ENCODE measurements at places on chromosomes 2 and 18. TPM values are rescaled to one million over a fixed set of nuclear protein-coding genes. Genes with fewer than 3 reads are reported as not detected.

Gene NRP2
- 2.3 TPM for total RNA-seq

Gene FAM110C
- 5.1 TPM for total RNA-seq

Gene EIF2AK3
- total RNA-seq: 29.2 TPM

Gene DPP10
- total RNA-seq: not detected

Gene CTAGE1
- total RNA-seq: not detected

Gene SGPP2
- 2.7 TPM for total RNA-seq

Gene METTL5
- 63.6 TPM for total RNA-seq

Gene GREB1
- 0.33 TPM for total RNA-seq

Gene REG3A
- not detected for total RNA-seq

Gene NPHP1
- 0.45 TPM for total RNA-seq

Gene EVX2
- total RNA-seq: not detected

Gene WDR75
- total RNA-seq: 31.4 TPM

Gene CXCR1
- total RNA-seq: 2.7 TPM

Gene CD8B2
- not detected for total RNA-seq

Gene FIGN
- total RNA-seq: not detected

Gene RTP5
- 0.13 TPM for total RNA-seq

Gene PRADC1
- 10.7 TPM for total RNA-seq

Gene SOWAHC
- 1.1 TPM for total RNA-seq

Gene C2orf81
- 1.2 TPM for total RNA-seq

Gene STRN
- total RNA-seq: 33.7 TPM

DNA sequence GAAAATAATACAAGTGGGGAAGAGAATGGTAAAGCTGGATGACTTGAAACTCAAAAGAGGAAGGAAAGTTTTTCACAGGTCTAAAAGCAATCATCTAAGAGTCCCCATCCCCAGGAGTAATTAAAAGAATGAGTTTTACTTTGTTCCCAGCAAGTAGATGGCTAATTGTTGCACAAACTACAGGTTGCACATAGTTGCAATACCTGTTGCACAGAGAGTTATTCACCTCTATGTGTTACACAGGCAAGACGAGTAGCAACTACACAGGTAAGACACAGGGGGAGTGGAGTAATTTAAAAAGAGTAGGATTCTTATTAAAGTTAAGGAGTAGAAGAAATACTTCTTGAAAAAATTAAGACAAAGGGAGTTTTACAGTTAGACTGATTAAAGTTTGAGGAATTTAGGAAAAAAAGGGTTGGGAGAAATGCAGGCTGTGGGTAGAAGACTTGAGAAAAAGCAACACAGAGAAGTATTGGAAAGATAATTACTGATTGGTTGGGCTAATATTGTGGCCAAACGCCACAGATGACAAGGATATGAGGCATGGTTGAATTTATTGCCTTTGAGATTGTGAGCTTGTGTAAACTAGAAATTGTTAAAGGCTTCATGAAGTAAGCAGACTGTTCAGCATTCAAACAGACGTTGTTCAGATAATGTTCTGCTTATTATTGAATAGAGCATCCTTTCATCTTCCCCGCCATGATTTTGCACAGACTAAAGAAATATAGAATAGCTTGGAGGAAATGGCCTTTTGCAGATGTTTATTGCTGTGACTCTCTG is 699.3 kb downstream of the NR4A2 start:
- DNase-seq: no peak

- DNase-seq: no peak
Observed at GRCh38 chr18:79695856-79696850, 16.6 kb downstream of the CTDP1 start.

DNA sequence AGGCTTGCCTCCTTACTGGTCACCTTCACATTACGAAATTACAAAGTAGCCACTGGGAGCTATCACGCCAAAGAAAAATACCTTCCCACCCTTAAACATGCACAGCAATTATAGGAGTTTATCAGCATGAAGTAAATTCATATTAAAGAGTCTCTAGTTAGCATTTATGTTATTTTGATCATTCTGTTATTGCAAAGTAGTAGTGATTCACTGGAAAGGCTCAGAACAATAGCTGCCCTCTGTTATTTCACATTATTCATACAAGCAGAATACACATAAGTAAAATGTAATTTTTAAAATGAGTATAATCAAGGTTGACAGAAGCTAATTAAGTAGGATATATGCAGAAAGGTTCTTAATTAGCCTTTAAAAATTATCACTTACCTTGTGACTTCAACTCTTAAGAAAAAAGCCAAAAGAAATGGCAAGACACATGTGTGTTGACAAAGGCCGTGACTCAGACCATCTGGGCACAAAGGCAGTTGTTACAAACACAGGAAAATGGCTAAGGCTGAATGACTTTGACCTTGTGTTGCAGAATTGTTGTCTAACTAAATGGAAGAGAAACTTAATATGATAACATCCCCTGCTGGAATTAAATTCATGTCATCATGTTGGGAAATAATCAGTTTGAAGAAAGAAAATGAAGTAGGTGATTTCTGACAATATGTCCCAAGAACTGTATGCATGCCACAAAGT is 108.3 kb downstream of the ARL6IP6 start:
- no peak for DNase-seq

- no peak for DNase-seq
Observed at GRCh38 chr2:235495373-235496238, 1.8 kb downstream of the AGAP1 start.

GRCh38 chr18:54752185-54752584 is 76.1 kb upstream of the RAB27B start:
- no peak for DNase-seq

DNA sequence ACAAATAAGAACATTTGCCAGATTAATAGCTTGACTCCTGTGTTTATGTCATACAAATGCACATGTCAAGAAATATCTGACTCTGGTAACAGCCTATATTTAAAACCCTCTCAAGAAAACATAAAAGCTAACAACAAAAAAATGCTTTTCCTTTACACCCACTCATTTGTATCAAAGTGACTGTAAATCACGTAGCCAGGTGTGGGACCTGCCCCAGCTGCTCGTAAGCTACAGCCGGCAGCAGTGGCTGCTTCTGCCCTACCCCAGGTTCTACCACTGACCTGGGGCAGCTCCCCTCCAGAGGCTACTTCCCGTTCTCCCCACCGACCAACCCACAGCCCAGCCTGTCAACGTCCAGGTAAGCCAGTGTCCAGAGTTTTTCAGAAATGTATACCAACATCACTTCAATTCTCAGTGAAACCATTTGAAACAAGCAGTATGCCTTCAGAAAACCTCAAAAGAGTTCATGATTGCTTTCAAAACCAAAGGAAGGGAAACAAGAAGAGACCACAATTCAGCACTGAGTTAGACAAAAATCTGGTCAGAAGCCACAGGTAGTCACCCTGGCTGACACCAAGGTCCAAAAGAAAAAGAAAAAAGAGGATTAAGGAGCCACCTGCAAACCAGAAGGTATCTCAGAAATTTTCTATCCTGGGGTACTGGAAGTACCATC is 40.4 kb downstream of the KIDINS220 start:
- peak; percentile 18 for DNase-seq

DNA sequence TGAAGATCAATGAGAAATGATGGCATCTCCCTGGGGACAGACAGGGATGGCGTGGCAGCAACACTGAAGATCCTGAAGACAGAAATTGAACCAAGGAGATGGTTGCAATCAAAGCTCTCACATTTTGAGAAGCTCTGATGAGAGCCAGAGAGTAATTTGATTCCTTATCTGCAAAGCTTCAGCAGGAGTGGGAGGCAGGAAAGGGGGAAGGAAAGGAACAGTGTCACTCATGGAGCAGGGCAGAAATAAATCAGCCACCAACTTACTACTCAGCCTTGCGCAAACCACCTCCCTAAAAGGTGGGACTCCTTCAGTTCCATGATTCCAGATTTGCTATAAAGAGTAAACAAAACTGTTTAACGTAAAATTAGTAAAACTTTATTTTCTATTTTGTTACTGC is 119.2 kb downstream of the CACNB4 start:
- DNase-seq: no peak

- no peak for DNase-seq
Observed at GRCh38 chr18:36628435-36629137, 200.2 kb downstream of the TPGS2 start.

GRCh38 chr2:37753758-37754157 is 82.3 kb upstream of the CDC42EP3 start:
- no peak for DNase-seq

- DNase-seq: no peak
Observed at GRCh38 chr2:117745537-117745936, 69.0 kb upstream of the DDX18 start.

- DNase-seq: no peak
Observed at GRCh38 chr2:236972491-236973342, 113.0 kb upstream of the COPS8 start.

GRCh38 chr2:28390746-28391563 is 1.7 kb upstream of the FOSL2 start:
- no peak for DNase-seq

DNA sequence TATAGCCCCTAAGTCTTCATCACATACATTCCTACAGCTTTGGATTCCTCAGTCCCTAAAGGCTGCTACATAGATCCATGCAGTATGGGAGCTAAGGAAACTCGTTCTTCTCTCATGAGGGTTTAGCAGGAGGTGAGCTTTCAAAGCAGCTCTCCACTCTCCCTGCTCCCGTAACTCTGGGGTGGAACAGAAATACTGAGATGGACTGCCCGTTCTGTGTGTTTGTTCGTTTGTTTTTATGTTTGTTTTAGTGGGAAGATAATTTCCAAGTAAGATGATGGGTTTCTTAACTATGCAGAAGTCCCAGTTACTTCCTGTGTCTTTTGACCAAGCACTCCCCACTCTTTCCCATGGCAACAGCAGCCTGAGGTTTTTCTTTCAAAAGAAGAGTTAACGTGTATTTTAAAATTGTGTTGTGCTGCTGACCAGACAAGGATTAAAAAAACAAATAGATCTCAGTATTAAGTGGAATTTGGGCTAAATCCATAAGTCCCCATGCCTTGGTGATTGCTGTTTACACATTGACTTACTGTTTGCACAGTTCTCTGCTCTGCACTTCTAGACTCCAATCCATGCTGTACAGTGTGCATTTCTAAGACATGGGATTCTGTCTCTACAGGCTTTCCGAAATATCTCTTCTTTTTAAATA is 156.4 kb upstream of the SH3BP4 start:
- no peak for DNase-seq

DNA sequence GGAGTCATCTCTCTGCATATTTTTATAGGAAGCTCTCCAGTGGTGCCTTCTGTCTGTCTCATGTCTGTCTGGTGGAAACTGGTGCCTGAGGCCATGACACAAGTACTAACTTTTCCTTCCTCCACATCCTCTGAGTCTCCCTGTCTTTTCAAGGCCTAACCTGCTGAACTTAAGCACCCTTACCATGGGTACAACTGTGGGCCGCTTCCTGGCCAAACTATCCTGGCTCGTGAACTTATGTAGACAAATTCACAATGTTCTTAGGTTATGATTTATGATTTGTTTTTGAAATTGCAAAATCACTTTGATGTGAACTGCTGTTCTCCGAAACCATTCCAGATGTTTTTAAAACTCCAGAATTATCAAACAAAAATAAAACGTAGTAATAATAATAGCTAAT is 804.5 kb upstream of the POU3F3 start:
- DNase-seq: no peak

GRCh38 chr18:64244571-64244970 is 95.7 kb upstream of the LINC00305 start:
- DNase-seq: no peak

- no peak for DNase-seq
Observed at GRCh38 chr2:85154048-85154753, 21.0 kb downstream of the TCF7L1 start.

DNA sequence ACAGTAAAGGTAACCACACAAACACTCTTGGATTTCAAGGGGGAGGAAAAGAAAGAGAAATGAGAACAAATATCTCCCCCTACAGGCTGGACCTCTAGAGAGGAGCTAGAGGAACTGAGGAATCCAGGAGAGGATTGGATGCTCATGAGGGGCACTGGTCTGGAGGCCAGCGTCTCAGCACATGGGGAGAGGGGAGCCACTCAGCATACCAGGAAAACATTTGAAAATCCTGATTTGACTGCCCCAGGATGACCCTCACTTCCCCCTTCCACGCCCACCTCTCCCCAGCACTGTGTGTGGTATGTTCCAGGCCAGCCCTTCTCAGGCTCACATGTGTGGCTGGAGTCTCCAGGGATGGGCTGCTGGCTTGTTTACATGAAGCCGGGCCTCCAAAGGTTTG is 396.8 kb upstream of the ID2 start:
- DNase-seq: no peak

- no peak for DNase-seq
Observed at GRCh38 chr2:215442401-215442787, 6.5 kb upstream of the FN1 start.

GRCh38 chr2:51516667-51517066 is 484.7 kb upstream of the NRXN1 start:
- DNase-seq: no peak

DNA sequence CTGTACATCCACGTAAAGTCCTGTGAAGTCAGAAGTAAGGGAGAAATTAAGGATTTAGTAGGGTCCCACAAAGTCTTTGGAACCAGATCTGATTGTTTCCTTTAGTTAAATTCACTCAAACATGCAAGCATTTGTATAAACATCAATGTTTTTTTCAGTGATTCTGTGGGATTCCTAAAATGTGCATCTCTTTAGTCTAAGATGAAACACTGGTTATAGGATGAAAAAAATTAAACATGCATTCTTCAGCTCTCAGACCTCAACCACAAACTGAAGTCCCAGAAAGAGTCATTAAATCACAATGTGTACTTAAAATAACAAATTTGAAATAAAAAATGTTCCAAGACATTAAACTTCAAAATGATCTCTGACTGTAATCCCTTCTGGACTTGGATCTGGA is 76.5 kb upstream of the APCDD1 start:
- DNase-seq: no peak

DNA sequence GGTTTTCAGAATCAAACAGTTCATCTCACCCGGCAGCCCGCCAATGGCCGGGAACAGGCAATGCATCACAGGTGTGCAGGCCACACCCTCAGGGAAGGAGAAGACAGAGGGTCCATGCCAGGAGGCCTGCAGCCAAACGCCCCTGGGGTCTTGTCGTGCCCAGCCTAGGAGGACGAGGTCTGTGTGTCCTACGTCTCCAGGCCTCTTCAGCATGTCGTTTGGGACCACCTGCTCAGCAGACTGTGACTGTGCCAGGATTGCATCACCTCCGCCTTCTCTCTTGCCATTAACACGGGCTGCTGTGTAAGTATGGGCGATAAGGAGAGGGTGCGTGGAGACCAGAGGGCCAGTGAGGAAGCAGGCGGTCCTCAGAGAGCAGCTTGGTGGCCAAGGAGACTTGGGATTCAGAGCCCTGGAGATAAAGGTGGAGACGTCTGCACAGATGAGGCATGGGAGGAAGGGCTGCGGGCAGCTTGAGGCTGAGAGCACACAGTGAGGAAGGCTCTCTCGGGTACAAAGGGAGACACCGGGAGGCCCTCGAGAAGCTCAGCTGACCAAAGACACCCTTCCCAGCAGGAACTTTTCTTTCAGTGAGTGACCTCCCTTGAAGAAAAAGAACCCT is 37.4 kb upstream of the KLHL29 start:
- no peak for DNase-seq

- DNase-seq: no peak
Observed at GRCh38 chr2:55107436-55107835, 57.2 kb upstream of the RTN4 start.

GRCh38 chr2:100042562-100042961 is 99.8 kb downstream of the AFF3 start:
- no peak for DNase-seq

Measured in activated CD4-positive, alpha-beta memory T cell treated with anti-CD3 and anti-CD28 coated beads, Interleukin-2, amount 10 ng/mL, durations not matched to agents 7 days and 5 days (primary cell).